ENCODE measurements at places on chromosomes 5 and 9.

DNA sequence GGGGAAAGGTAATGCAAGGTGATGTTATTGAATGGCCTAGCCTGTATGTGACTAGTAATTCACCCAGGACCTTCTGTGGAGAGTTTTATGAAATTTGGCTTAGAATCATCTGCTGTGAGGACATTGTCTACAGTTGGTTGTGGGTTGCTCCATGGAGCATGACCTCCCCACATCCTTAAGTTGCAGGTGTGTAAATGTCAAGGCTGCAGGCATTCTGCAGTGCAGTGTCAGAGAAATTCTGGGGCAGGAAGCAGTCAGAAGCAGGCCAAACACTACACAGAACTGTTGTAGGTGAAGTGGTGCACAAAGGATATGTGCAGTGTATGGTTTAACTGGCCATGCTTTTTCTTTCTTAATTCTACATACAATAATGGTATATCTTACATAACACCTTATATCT lies 588.3 kb downstream of the EBF1 start:
- DNase-seq, result no peak

DNA sequence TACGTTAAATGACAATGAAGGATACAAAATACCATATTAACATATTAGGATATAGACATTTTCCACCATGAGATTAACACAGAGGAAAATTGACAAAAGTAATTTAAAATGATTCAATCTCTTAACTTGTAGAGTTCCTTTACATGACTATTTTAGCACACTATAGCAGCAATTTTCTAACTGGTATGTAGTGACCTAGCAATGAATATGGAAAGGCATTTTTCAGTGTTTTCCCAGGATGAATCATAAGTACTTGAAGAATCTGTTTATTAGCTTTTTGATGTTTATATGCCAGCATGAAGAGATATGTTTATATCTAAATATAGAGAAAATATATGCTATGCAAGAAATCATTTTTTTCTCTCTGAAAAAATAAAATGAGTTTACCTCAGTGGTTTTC lies 782.5 kb upstream of the CDH10 start:
- no peak for DNase-seq

DNA sequence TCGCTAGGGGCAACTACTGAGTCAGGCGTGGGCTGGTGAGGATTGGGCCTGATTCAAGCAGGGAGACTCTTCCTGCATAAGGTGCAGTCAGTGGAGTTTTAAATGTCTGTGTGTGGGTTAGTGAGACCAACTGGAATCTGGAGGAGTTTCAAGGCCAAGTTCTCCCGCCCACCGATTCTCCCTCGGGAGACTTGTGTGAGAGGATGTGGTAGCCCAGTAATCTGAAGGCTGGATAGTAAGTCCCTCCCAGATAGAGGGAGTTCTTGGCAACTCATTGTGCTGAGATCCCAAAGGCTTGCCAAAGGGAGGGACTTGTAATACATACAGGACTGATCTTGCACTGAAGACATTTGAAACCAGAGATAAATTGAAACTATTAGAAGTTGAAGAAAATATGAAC lies 51.8 kb downstream of the WDR36 start:
- DNase-seq, result no peak

DNA sequence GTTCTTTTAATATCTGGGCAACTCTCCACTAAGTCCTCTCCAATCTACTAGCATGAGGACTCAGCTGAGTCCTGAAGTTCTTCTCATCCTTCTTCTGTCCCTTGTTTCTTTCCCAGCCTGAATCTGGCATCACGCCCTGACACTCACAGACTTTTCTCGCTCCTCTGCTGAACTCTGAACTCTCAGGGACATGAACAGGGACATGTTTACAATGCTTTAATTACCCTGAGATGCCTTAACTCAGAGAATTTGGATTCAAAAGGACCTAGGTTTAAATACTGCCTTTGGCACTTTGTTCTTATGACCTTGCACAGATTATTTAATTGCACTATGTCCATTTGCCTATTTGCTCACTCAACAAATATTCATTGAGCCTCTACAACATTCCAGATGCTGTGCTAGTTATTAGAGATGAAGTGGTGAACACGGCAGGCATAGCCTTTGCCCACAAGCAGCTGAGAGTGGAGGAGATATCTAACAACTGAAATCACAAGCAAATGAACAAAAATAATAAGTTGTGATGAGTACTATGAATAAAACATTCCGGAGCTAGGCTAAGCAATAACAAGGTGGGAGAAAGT lies 106.0 kb downstream of the ADRB2 start:
- DNase-seq, result no peak

DNA sequence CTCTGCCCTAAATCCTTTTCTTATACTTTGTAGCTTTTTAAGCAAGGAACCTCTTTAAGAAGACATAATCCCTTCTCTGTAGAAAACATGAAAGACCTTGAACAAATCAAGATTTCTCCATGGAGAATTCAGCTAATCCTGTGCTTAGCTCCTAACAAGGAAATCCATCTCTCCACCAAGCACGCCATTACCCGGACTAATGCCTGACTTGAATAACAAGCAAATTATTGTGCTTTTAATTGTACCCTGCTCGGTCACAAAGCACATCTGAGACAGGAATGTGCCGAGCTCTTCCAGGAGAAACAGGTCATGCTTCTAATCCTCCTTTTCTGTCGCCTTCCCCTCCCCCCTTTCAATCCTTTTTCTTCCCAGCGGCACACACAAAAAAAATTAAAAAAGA lies 141.3 kb downstream of the PSAT1 start:
- no peak for DNase-seq

DNA sequence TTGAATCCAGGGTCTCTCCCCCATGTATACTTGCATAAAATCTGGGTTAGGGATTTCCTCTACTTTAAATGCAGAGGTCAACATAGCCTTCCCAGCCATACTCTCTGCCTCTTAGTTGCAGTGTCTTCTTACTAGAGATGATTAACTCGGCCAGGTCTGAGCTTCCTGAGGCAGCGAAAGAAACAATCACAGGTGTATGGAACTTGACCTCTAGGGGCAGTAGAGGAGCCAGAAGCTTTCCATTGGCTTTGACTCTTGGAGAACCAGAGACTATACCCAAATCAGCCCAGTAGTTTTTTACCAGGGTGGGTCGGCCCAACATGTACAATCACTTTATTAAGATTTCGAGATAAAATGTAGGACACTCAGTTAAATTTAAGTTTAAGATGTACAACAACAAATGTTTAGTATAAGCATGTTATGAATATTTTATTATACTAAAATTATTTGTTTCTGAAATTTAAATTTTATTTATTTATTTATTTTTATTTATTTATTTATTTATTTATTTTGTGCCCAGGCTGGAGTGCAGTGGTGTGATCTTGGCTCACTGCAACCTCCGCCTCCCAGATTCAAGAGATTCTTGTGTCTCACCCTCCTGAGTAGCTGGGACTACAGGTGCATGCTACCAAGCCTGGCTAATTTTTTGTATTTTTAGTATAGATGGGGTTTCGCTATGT lies 48.0 kb upstream of the DMRT3 start:
- no peak for DNase-seq

DNA sequence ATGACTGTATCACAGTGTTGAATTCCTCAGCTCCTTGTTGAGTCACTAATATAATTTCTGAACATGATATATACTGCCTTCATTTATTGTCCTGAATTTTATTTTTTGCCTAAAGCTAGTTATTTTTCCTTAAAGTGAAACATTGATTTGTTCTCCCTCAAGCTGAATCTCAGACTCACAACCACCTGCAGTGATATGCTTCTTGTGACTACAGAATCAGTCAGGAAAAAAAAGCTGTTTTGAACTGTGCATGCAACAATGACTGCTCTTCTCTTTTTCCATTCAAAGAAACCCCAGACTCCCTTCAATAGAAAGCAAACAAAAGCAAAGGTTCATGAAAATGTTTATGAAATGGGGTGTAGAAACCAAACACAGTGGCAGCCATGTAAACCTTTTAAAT lies 470.2 kb upstream of the CHD1 start:
- no peak for DNase-seq

- DNase-seq, result no peak
These were observed 2.3 kb downstream of the SMIM33 start for GRCh38 chr5:139473105-139473504.

DNA sequence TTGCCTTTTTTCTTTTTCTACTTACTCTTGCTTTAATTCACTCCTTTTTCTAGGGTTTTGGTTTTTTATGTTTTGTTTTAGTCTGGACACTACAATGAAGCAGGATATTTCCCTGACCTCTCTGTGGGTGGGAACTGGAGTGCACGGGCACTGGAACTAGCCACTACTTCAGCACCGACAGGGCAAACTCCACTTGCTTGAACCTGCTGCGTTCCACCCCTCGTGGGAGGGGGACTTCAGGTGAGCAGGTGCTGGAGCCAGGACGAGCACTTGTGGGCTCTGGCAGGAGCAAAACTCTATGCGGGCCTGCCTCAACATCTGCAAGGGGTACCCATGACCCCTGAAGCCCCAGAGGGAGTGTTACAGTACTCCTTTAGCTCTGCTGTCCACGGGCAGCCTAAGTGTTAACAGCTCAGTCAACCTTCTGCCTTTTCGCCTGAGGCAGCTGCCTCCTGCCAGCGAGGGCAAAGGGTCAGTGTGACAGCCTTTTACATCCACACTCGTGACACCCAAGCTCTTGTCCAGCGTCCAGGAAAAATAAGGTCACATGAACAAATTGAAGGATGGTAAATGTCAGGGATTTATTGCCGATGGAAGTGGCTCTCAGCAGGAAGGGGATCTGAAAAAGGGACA lies 144.1 kb upstream of the NFIL3 start:
- DNase-seq, result no peak

DNA sequence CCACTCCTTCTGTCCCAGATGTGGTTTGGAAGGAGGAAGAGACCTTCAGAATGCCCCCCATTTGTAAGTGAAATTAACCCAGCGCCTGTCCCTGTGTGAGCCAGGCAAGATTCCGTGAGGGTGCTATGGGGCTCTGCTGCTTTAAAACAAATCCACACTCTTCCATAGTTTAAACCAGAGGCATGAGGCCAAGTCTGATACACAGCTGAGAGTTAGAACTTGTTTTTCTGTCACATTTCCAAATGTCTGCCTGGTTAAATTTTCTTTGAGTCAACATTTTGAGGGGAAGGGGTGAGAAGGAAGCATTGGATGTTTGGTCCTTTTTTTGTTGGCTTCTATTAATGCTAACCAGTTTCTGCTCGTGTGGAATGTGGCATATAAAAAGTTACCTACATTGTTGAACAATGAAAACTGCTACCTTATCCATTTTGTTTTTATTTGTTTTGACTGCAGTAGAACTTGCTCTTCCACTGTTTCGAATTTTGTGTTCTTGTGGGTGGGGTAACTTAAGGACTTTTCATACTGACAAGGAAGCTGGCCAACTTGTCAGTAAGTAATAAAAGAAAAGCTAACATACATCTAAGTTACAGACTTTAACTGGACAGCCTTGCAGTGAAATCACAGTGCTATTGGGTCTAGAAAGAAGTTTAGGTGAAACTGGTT lies 12.9 kb downstream of the RGMB start:
- no peak for DNase-seq

GRCh38 chr9:136619742-136620440 lies 42.8 kb upstream of the EGFL7 start:
- no peak for DNase-seq

DNA sequence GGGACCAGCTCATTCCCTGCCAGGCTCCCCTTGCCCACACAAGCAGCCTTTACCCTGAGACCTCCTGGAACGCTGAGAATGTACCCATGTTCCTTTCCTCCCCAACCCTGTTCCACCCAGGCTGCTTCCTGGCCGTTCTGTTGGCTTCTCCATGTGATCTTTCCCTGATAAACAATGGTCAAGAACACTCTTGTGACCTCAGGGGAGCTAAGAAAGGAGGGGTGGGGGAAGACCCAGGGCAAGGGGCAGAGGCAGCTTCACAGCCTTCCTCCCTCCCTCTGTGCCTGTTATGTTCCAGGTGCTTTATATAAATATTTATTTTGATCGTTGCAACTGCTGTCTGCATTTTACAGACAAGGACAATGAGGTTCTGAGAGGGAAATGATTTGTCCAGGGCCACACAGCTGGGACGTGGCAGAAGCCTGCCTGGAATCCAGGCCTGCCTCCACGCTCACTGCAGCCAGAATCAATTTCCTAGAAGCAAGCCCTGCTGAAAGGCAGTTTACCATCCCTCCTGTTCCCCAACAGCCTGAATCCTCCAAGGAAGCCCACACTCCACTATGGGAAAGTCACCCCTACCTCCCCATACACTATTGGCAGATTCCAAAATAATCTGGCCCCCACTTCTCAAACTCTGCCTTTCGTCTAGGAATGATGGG lies 3.9 kb downstream of the SHROOM1 start:
- no peak for DNase-seq

- no peak for DNase-seq
These were observed 194.2 kb downstream of the ATP10B start for GRCh38 chr5:160657622-160658458.
